ENCODE measurements at places on chromosomes 2 and 18.

DNA sequence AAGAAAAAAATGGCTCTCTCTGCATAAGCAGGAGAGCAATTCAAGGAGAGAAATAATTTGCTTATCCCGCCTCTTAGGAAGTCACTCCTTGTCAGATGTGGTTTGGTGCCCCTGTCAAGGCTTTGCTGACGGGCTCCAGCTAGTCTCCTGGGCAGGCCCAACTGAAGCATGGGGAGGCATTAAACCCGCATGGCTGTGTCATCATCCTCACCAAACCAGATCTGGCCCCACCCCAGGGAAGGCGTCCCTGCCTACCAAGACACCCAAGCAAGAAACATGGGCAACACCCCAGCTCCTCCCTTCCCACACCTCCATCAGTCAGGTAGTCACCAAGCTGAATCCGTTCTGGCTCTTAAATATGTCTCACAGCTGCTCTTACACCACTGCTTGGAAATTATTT is 108.0 kb downstream of the SGPP2 start:
- DNase-seq, result no peak

DNA sequence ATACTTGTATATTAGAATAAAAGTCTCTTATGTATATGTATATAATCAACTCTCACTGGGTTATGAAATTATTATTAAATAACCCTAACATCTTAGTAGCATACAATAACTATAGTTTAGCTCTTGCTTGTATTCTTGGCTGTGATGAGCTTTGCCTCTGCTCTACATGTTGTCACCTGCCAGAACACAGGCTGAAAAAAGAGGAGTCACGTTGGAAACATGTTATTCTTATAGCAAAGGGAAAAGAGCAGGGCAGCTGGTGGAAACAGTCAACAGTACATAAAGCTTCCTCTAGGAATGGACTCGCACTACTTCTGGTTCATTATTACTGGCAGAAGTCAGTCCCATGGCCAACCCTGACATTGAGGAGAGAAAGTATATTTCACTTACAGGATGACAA is 362.0 kb upstream of the KYNU start:
- no peak for DNase-seq

GRCh38 chr2:143440411-143441012 is 311.3 kb downstream of the ARHGAP15 start:
- DNase-seq, result no peak

- no peak for DNase-seq
Measured at GRCh38 chr18:79182047-79182713, 113.0 kb downstream of the ATP9B start.

DNA sequence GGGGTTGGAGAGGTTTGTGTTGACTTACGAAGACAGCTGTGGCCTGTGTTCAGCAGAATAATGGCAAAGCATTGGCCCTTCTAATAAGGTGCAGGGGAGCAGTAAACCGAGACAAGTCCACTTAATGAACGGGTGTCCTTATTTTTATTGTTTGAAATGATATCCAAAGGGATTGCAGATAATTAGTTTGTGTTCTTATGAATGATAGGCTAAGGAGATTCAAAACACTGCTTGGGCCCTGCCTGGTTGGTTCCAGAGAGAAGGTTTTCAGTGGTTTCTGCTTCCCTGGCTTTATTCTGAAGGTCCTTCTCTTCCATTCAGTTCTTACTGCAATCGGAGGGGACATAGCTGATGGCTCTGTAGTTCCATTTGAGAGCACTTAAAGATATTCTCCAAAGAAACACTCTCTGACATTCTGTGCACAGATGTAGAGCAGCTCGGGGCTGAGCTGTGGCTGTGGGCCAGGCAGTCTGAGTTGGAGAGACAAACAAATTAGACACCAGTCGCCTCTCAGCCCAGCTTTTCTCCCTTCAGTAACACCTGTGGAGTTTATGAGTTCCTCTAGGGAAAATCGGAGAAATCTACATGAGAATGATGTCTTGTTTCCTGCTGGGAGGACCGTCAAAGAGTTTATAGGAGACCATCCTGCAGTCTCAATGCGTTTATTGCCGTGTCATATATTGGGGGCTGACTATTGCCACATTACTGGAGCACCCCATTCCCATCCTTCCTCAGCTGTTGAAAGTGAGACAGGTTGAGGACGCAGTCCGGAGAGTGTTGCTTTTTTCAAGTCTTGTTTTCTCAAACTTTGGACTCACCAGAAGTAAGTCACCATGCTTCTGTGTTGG is 6.5 kb downstream of the GREB1 start:
- no peak for DNase-seq

DNA sequence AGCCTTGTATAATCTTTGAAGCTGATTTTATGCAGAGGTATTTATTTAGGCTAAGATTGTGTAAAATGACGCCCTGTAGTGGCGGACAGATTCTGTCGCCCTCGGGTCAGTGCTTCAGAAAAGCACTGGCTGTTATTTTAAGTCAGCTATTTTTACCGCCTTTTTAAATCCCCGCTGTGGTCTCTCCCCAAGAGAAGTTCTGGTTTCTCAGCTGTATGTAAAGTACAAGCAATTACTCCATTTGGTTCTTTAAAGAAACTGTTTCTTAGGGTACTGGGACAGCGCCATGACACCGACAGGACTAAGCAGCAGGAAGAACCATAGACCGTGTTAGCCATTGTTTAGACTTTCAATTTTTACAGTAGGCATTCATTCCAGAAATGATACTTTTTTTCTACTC is 65.0 kb downstream of the UGGT1 start:
- no peak for DNase-seq

DNA sequence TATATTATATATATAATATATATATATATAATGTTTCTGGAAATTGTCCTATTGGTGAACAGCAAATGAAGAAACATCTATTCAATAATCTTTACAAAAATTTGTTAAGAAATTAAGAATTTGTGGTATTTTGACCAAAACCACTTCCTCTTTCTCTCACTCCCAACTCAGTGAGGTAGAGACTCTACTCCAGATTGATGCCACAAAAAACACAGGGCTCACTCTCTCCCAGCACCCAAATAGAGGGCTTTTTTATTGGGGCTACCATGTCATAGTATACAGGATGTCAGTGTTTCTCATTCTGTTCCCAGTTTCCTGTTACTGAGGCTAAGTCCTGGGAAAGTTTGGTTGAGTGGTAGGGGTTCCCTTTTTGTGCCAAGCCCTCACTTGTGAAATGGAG is 1155.4 kb downstream of the BCL11A start:
- no peak for DNase-seq

DNA sequence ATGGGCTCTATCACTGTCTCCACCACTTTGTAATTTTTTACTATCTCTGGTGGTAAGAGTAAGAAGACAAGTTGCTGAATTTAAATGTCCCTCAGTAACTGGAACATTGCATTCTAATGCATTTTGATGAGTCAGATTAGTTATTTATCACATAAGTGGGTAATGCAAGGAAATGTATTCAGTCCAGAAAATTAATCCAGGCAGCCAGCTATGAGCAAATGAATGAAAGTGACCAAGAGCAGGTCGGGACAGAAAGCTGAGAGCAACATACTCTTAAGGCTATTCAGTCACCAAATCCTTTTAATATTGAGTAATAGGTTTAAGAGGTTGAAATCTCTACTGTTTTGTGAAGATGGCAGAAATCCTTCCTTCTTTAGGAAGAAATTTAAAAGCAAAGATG is 265.5 kb upstream of the PARD3B start:
- no peak for DNase-seq

- DNase-seq, result no peak
Measured at GRCh38 chr2:45496869-45497268, 114.2 kb downstream of the SRBD1 start.

DNA sequence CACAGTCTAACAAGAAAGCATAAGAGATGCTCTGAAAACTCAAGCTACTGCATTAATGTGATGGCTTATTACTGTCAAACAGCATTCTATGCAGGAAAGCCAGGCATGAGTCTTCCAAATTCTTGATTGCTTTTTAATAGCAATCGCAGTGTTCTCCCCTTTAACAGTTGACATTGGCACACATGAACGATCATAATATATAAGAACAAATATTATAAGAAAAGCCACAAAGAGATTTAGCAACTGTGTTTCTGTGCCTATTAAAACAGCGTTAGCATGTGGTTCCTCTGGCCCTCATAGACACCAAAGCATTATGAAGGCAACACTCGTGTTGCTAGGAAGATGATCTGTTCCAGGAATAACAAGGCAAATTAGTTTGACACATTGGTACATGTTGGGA is 245.0 kb downstream of the ACKR3 start:
- no peak for DNase-seq

GRCh38 chr2:51778806-51779205 is 746.9 kb upstream of the NRXN1 start:
- no peak for DNase-seq

GRCh38 chr2:7492719-7493118 is 575.5 kb downstream of the RNF144A start:
- no peak for DNase-seq

GRCh38 chr2:241777170-241777685 is 606 bp downstream of the GAL3ST2 start:
- no peak for DNase-seq

- DNase-seq, result no peak
Measured at GRCh38 chr2:66919286-66919685, 477.8 kb upstream of the ETAA1 start.

DNA sequence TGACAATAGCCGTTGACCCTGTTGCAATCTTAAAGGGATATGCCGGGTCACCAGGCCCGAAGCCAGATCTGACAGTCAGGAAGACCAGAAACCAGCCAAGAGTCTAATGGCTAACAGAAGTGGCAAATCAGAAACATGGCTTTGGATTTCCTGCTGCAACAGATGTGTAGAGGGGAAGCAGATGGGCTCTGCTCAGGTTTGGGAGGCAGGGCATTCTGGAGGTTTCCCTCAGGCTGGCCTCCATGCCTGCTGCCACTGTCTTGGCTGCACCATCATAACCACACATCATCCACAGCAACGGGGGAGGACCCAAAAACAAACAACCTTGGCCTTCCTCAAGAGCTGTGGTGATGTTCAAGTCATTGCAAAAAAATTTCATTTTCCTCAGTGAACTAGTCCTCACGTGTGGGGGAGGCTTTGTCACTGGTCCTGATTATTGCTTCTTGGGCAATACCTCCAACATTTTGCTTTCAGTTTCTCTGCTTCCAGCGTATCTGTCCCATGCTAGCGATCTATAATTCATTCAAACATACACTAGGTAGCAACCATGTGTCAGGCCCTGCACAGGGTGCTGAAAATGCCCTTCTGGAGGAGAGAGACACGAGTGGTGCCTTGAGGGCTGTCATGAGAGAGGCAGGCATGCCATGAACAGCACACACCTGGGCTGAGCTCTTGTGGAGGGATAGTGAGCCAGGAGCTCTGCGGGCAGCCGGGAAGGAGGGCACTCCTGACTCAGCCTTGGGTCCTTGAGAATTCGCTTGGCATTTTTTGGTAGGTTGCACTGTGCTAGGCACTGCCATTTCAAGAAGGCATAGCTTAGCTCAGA is 48.2 kb upstream of the LGALSL start:
- no peak for DNase-seq

DNA sequence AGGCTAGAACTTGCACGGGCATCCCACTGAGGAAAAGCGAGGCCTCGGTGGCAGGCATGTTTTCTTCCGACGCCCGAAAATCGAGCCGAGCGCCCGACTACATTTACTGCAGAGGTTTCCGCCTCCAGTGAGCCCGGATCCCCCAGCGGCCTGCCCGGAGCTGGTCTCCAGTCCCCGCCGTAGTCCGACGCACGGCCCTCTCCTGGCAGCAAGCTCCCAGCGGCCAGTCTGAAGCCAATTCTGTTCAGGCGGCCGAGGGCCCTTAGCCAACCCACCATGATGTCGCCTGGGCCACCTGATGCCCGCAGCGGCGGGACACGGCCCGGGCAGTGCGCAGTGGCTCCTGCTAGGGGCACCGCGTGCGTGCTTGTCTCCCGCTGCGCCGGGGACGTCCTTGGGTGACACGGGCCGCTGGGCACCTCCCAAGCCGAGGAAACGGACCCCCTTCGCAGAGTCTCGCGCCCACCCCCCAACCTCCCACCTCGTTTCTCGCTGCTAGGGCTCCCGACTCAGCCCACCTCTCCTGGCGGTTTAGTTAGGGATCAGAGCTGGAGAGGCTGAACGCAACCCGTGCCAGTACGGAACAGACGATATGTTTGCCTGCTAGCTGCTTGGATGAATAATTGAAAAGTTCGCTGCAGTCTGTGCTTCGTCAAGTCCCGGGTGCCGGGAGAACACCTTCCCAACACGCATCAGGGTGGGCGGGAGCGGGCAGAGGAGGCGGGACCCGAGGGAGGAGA is 5.3 kb downstream of the ONECUT2 start:
- no peak for DNase-seq

DNA sequence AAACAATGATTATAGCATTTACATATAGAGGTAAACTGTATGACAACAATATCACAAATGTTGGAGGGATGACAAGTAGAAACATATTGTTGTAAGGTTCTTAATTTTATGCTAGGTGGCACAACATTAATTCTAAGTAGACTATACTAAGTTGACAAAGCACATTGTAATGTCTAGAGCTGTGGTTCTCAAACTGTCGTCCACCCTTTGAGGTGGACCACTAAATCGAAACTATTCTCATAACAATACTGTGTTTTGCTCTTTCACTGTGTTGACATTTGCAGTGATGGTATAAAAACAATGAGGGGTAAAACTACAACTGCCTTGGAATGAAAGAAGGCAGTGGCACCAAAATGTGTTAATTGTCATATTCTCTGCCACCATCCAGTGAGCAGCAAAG is 66.1 kb downstream of the METTL8 start:
- no peak for DNase-seq

DNA sequence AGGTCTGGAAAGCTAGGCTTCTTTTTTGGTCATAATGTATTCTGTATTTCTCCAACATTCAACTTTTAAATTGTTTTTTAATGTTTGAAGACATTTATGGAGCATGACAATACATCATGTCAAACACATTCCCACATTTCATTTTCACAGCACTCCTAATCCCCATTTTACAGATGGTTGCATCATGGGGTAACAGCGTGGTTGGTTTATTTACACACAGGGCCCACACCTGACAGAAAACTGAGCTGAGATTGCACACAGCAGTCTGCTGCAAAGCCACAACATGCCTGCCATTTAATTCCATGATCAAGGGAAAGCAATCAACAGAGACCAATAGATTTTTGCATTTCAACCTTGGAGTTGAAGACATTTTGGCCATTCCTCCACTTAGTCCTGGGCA is 335.7 kb upstream of the MGAT5 start:
- no peak for DNase-seq

- no peak for DNase-seq
Measured at GRCh38 chr2:177252808-177253531, 11.6 kb downstream of the NFE2L2 start.
